ENCODE measurements at places on chromosomes 6 and 20.

DNA sequence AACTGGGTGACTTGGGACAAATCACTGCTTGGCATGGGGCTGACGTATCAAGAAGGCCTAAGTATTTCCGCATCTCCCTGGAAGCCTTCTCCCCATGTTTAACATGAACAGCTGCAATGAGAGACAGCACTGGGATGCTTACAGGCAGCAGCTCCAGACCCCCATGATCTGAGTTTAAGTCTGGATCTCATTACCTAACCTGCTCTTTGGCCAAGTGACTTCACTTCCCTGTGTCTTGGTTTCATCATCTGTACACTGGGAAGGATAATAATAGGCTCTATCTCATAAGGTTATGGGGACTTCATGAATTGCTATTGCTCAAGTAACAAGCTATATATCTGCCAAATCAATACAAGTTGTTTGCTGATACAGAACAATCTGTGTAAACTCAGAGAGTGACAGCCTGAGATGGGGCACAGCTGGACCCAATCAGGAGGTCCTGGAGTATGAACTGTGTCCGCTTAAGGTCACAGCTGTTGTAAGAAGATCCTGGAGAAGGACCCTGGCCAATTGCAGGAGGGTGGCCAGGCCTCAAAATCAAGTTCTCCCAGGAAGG lies 56.0 kb downstream of the TGM2 start:
- DNase-seq, result no peak

DNA sequence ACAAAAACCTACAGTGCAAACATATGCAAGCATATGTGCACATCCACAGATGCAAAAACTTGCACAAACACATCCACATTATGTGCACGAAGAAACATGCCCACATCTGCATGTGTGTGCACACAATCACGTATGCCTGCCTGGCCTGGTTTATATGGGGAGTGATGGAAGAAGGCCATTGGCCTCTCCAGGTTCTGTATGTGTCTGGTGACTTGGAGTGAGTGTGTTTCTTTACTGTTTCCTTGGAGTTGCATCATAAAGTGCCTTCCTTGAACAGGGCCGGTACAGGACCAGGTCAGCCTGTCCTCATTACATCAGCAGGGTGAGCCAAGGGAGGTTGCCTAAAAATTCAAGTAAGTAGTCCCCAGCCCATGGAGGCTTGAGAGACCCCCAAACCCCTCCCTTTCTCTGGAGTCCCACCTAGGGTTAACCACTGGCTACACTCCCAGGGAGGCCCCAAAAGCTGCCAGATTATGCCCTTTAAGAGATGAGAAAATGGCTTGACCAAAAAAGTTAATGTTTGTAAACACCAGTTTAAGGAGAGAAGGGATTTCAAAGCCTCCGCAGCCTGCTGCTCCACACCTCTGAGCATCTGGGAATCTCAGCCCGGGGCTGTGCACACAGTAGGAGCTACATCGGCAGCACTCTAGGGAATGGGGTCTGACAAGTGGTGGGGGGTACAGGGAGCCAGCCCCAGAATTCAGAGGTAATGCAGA lies 140.8 kb downstream of the VEGFA start:
- no peak for DNase-seq

GRCh38 chr6:89688328-89688727 lies 49.8 kb upstream of the LYRM2 start:
- no peak for DNase-seq

DNA sequence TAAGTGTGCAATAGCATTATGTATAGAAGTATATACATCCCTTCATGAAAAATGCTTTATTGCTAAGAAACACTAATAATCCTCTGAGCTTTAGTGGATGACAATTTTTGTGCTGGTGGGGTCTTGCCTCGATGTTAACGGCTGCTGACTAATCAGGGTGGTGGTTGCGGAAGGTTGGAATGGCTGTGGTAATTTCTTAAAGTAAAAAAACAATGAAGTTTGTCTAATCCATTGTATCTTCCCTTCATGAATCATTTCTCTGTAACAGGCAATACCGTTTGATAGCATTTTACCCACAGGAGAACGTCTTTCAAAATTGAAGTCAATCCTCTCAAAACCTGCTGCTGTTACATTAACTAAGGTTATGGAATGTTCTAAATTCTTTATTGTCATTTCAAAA lies 816.5 kb upstream of the GJE1 start:
- no peak for DNase-seq

- DNase-seq, result no peak
Observed at GRCh38 chr6:34926655-34927054, 37.6 kb downstream of the ANKS1A start.

DNA sequence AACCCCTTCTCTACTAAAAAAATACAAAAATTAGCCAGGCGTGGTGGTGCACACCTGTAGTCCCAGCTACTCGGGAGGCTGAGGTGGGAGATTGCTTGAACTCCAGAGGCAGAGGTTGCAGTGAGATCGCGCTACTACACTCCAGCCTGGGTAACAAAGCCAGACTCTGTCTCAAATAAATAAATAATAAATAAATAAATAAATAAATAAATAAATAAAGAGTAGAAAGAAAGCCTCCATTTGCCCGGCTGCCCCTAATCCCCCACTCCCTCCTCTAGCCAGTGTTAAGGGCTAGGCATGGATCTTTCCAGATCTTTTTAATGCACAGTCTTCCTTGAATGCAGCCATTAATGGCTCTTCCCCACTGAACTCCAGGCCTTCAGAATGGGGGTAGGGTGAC lies 3.2 kb downstream of the PNPLA1 start:
- DNase-seq, result no peak

DNA sequence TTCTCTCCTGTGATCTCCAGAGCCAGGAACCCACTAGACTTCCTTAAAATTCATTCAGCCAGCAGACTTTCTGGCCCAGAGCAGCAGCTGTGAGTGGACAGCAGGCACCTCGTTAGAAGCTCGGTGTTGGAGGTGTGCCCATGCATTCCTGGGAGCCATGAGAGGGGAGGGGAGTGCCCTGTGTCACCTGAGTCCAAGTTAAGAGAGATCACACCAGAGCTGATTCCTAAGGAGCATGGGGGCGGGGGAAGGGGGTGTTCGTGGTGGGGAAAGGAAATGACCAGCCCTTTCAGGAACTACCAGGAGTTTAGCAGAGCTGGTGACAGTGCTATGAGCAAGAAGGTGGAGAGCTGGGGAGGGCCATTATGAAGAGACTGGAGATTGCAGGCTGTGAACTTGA lies 46.9 kb downstream of the GFRA4 start:
- DNase-seq, result no peak

DNA sequence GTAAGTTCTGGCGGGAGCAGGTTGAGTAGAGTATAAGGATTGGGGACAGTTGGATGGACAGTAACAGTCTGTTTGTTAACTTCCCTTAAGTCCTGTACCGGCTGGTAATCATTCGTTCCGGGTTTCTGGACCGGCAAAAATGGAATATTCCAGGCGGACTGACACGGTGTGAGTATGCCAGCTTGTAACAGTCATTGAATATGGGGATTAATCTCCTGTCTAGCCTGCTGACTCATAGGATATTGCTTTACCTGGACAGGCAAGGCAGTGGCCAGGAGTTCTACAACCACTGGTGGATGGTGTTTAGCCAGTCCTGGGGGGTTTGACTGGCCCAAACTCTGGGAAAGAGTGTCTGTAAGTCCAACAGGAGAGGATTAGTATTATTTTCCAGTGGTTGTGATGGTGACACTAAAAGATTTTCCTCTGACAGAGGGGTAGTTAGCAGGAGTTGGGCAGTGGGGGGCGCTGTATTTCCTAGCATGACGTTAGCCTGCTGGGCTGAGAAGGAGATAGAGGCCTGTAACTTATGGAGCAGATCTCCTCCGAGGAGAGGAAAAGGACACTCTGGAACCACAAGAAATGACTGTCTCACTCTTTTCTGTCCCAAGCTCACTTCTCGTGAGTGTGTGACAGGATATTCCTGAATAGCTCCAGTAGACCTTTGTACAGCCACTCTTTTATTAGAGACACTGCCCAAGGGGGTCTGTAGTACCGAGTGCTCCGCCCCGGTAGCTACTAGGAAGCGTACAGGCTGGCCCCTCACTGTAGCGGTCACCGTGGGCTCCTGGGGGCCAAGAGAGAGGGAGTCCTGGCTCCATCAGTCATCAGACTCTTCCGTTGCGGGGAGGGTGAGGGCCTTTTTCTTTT lies 152.2 kb downstream of the TRIM27 start:
- no peak for DNase-seq

GRCh38 chr6:29743025-29743424 lies 19.8 kb downstream of the HLA-F start:
- no peak for DNase-seq
